ENCODE measurements at places on chromosomes 3 and 15.

DNA sequence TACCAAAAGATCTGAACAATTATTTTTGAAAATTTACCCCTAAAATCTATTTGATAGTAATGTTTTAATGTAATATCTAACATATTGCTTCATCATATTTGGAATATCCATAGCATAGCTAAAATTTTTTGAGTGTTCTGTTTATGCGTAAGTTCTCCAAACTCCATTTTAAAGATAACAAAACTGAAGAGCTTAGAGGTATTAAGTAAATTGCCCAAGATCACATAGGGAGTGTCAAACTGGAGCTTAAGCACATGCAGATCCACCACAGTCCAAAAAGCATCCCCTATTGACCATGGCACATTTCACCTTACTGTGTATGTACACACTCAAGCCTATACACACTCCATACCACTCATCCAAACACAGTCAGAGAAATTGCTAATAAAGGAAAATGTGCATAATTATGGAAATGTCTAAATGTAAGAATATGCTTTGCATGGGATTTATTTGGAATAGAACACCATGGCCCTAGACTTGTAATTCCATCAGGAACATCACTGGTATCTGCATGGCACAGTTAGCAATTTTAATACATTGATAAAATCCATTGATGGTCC, 85.2 kb upstream of the TGFBR2 start:
- DNase-seq: no peak

- no peak for DNase-seq
Measured at GRCh38 chr3:129057249-129057648, 3.3 kb upstream of the GP9 start.

GRCh38 chr3:149655826-149656574, 1.8 kb downstream of the WWTR1 start:
- DNase-seq: no peak

DNA sequence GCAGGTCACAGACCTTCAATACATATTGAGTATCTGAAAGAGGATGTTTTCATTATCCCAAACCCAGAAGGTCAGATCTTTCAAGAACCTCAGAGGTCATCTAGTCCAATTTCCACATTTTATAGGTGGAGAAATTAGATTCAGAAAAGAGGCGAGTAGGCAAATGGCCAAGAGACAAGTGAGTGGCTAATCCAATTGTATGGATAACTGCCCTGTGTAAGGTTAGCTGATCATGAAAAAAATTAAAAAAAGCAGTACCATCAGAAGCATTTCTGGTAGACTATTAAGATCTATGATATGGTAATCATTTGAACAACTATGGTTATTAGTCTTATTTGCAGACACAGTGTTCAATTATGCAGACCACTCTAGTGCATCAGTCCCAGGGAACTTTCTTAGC, 660.7 kb upstream of the CFAP20DC start:
- no peak for DNase-seq

DNA sequence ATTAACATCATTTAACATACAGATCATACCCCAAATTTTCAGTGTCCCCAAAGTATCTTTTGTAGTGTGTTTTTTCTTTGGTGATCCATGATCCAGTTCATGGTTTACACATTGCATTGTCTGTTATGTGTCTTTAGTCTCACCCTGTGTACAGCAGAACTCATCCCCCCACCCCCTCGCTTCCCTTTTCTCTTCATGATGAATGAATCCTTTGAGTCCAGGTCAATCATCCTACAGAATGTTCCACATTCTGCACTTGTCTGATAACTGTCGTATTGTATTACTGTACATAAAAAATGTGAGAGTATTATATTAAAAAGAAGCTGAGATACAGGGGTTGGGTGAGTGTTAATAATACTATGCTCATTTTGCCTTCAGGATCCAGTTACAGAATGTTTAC, 14.6 kb upstream of the NIT2 start:
- DNase-seq: no peak

- no peak for DNase-seq
Measured at GRCh38 chr3:52243791-52244628, 1.5 kb upstream of the PPM1M start.

- no peak for DNase-seq
Measured at GRCh38 chr3:113079218-113079961, 88.6 kb downstream of the GTPBP8 start.

- peak; percentile 57 for DNase-seq
Measured at GRCh38 chr15:99446565-99447496, 119.0 kb upstream of the MEF2A start.

DNA sequence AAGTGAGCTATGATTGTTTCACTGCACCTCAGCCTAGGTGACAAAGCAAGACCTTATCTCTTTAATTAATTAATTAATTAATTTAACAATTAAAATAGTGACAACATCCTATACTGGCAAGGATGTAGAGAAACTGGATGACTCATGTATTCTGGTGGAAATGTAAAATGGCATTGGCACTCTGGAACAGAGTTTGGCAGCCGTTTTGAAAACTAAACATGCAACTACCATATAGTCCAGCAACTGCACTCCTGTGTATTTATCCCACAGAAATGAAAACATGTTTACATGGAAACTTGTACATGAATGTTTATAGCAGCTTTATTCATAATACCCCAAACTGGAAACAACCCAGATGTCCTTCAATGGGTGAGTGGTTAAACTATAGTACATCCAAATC, 56.6 kb downstream of the ANP32A start:
- DNase-seq: no peak

- no peak for DNase-seq
Measured at GRCh38 chr3:190336516-190337189, 14.4 kb upstream of the CLDN1 start.

- no peak for DNase-seq
Measured at GRCh38 chr15:91444656-91445055, 344.6 kb downstream of the SV2B start.

Data from DMS79 treated with DMSO at 0.1 percent for 48 hours (cell line).